ENCODE measurements at places on chromosomes 7 and 10.

GRCh38 chr7:70887186-70887585 lies 244.8 kb upstream of the GALNT17 start:
- DNase-seq: no peak

GRCh38 chr7:13904007-13904406 lies 85.5 kb downstream of the ETV1 start:
- DNase-seq: no peak

DNA sequence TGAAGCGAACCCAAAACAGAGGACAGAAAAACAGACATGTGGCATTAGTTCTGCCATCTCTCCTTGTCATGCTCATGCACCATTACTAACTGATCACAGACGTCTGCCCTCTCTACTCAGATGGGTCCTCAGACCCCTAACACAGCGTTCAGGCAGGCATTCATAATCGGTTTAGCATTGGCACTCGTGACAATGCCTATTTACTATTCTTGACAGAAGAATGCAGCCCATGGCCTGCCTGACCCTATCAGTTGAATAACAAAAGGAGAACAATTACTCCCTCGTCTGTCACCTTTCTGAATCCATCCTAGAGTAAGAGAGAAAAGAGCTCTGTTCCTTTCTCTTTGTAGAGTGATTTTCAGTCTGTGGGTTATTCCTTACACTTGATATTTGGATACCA lies 194.6 kb upstream of the PHYHIPL start:
- no peak for DNase-seq

- no peak for DNase-seq
These were observed 88.7 kb downstream of the MAD1L1 start for GRCh38 chr7:2143981-2144595.

DNA sequence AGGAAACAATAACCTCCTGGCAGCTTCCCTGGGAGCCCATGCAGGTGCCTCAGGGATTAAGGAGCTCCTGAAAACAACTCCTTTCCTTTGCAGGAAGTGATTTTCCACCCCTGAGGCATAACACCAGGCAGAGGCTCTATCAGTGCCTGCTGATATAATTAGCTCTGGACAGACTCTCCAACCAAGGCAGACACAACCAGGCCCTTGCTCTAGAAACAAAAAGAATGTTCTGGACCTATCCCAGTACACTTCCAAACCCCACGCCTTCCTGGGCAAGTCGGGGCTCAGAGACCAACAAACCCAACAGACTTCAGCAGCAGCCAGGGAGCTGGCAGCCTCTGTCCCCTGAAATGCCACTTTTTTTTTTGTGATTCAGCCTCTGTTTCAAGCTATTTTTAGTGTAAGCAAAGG lies 247.1 kb downstream of the KCNMA1 start:
- DNase-seq: no peak

- DNase-seq: no peak
These were observed 46.3 kb upstream of the PIK3CG start for GRCh38 chr7:106818736-106819135.

DNA sequence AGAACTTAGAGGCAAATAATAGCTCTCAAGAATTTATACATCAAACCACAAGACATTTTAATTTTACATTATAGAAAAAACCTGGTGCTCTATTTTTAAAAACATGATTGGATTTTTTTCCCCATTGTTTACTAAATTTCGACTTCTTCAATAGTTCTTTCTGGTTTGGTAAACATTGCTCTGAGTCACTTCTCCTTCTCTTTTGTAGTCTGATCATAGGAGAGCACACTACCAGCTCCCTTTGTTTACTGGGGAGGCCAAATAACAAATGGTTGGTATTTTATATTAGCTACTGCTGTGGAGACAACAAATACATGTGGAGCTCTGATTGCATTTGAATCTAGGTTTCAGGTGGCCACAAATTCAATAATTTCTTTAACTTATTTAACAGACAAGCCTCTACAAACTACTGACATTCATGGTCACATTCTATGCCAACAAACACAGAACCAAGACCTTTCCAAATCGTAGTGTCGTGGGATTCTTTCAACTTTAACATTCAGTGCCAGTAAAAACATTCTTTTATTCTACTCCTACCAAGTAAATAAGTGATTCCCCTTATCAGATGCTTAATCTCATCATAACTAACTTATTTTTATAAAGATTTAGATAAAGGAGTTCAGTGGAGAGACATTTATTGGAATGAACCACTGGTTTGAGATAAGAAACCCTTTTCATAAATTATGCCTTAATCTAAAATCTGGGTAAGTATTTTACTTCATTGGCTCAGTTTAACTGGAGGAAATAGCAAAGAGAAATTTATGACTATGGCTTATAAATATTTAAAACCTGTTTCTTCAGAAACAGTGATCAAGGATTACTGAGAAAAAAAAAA lies 17.7 kb upstream of the FXYD4 start:
- DNase-seq: no peak

DNA sequence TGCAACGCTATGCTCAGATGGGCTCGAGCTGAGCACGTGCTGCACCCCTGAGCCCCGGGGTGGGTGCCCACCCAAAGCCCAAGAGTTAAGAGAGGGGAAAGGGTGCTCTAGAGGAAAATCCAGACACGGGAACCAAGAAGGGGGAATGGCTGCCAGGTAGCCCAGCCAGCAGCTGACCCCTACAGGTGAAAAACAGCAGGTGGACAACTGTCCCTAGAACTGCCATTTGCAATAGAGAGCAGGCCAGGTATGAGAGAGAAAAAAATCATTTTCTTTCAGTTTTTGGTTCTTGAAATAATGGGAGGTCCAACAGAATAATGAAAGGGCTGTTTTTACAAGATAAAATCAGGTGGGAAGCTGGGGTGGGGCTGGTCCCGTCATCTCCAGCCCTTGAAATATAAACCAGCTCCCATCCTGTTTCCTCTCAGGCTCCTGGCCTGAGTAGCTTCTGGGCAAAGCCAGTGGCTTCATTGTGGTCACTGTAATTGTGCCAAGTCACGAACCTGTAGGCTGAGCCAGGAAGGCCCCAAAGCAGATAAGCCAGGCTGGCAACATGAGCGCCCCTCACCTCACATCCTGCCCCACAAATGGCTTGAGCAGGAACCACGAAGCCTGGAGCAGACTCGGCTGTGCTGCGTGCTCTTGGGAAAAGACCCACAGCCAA lies 257.8 kb downstream of the SNX10 start:
- no peak for DNase-seq

DNA sequence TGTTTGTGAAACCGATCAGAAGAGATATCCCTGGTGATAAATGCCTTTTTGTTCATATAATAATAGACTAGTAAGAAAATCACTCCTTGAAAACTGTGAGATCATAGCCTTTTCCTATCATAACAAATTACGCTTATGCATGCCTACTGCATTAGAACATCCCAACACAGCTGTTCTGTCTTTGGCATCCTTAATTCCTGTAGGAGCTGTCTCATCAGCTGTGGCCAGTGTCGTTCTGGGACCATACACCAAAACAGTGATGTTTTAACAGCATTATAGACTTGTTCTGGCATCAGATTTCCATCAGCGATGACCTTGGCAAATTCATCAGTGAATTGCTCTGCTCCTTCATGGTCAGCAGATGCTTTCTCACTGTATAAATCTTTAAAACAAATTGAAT lies 423.6 kb upstream of the LRGUK start:
- DNase-seq: no peak

DNA sequence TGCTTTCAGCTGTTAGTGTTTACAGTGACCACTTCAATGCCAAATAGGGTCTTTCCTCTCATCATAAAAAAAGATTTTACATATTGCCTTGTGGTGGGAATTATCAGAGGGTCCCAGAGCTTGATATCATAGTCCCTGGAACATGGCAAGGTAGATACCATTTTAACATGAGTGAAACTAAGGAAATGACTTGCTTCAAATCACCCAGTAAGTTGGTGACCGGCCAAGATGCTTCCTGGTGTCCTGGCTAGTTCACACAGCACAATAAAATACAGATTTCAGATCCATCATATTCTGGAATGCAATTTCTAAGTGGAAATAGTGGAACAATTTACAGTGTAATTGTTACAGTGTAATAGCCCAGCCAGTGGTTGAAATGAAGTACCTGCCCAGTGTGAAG lies 36.6 kb downstream of the CNNM1 start:
- no peak for DNase-seq

- no peak for DNase-seq
These were observed 225.2 kb upstream of the TAC1 start for GRCh38 chr7:97506728-97507127.

DNA sequence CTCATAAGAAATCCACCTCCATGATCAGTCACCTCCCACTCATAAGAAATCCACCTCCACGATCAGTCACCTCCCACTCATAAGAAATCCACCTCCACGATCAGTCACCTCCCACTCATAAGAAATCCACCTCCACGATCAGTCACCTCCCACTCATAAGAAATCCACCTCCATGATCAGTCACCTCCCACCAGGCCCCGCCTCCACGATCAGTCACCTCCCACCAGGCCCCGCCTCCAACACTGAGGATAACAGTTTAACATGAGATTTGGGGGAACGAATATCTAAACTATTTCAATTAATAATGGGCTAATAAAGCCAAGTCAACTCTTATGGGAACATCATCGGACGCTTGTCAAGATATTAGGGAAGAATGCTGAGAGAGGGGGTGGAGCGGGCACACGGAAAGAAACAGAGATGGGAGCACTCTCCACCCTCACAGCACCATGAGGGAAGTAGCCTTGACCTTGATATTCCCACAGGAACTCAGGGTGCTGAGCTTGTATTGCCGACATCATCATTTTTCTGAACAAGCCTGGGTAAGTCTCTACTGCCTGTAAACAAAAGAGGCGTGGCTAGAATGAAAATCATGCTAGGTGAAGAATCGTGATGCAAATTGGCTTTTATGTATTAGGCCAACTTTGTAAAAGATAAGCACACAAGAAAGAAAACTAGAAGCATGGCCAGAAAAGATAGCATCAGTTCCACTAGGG lies 303.5 kb upstream of the KLF6 start:
- DNase-seq: no peak

DNA sequence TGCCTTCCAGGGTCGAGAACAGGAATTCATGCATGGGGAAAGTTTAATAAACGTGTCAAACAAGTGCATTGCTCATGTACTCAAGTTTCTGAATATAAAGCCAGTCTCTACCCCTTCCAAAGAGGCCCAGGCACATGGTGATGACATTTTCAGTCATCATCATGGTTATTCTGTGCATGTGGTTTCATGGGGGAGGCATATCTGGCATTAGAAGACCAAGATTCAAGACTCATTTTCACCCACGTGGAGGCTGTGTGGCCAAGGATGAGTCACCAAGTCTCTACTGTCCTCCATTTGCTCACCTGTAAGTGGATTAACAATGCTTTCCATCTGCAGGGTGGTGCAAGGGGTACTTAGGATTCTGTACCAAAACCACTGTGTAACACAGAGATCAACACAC lies 34.0 kb upstream of the CNPY1 start:
- no peak for DNase-seq

- DNase-seq: no peak
These were observed 94.5 kb downstream of the KMT2C start for GRCh38 chr7:152341039-152341913.

DNA sequence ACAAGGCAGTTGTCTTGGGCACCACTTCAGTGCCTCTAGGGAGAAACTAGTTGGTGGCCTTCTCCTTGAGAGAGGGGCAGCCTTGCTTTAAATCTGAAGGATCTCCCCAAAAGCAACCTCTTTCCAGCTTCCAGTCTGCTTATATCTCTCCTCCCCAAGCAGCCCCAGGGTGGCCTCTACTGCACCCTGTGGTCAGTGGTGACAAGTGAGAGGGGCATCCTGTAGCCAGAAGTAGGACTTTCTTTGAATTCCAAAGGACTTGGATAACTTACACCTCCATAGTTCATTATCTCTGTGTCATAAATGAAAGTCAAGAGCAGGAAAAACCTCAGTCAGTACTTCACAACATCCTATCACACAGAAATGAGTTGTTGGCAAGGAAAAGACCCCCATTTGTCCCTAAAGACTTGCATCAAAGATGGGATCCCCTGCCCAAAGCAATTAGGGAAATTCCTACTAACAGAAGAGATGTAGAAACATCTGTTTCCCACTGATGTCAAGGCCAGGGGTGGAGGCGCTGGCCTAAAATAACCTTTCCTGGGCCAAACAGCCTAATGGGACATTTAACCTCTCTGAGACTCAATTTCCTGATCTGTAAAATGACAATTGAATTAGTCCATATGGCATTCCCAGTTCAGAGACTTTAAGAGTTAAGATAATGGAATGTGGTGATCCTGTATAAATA lies 44.0 kb upstream of the ANKRD1 start:
- DNase-seq: no peak

GRCh38 chr10:14332903-14333302 lies 2.2 kb upstream of the FRMD4A start:
- no peak for DNase-seq

All from activated CD8-positive, alpha-beta memory T cell treated with anti-CD3 and anti-CD28 coated beads for 24 hours (primary cell).